ENCODE measurements at places on chromosomes 7 and 10. TPM values are rescaled to one million over a fixed set of nuclear protein-coding genes. Genes with fewer than 3 reads are reported as not detected.

DNA sequence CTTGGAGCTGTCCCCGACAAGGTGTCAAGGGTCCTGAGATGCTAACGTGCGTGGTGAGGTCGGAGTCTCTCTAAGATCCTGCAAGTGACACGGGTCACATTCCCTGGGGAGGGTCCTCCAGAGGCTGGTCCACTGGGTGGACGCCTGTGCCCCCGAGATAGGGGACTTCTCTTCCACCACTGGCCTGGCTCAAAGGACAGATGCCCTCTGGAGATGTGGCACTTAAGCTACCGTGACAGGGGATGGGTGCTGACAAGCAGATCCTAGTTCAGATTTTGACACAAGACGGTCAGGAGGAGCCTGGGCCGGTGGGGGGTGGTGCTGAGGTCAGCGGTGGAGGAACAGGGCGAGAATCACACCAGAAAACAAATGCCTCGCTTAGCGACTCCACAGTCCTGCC lies 178.0 kb downstream of the ADARB2 start:
- no peak for DNase-seq

C7orf57 gene
- 0.40 TPM for total RNA-seq

DNA sequence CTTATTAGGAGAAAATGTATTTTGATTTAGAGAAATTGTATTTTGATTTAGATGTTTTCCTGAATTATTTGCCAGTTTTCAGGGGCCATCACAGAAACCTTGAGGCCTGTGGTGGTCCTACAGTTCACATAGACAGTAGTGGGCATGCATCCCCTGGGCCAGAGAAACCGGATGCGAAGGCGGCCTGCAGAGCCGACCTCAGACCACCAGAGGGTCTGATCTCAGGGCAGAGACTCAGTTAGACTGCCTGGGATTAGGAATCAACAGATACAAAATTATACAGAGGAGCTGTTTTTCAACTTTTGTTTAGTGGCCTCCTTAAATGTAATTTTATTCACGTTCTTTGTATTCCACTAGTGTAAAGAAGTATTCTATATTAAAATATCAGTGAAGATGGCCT lies 158.4 kb downstream of the PAXIP1 start:
- DNase-seq = no peak

DNA sequence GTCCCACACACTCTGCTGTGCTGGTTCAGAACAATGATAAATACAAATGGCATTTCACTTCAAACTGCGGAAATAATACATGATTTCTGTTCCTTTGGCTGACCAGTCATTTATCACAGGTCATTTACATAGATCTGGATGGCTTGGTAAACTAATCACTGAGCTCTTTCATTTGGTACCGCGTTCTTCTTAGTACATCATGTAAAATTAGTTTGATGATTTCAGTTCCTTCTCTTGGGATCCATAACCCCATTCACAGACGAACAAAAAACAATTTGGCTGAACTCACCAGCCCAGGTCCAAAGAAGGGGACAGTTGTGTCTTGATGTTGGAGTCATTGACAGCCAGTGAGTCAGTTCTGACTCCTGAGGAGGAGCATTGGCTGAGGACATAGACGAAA lies 689.8 kb downstream of the INHBA start:
- no peak for DNase-seq

- DNase-seq = no peak
These were observed 646.3 kb upstream of the DPP6 start for GRCh38 chr7:153405704-153406485.

DNA sequence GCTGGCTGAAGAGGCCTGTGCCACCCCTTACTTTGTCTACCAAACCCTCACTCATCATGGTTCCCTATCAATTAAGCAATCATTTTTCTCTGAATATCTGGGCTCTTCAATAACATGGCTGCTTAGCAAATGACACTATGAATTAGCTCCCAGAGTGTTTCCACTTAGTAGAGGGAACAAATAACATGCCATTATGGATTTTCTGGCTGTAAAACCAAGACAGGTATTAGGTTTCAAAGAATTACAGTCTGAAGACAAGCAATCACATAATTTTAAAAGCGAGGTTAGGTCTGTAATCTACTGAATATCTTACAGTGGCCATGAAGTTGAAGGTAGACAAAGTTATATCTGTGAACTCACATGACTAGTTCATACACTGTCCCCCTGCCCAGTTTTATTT lies 220.8 kb upstream of the PHYHIPL start:
- no peak for DNase-seq

DNA sequence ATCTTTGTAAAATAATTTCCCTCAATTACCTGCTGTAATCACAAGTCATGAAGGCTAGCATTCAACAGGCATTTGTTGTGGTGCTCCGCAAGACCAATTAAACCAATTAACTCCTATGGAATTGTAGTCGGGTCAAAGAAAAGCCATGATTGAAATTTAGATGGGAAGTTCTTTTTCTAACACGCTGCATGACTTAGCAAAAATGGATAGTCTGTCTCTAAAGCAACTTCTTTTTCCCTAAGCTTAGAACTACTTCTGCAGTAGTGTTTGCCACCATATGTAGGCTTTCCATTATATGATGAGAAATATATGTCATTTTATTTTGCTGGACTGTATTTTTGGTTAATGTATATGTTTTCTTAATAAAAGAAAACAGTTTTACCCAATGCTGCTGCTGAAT lies 119.1 kb downstream of the TSPAN12 start:
- DNase-seq = no peak

GRCh38 chr10:22308390-22308789 lies 7.8 kb upstream of the COMMD3 start:
- DNase-seq = no peak

- DNase-seq = no peak
These were observed at the start of gene SEMA3E for GRCh38 chr7:83648464-83649241. Gene SEMA3E, minus strand, starts transcription at chr7:83649139.

GRCh38 chr10:35643151-35644049 lies 1.3 kb upstream of the FZD8 start:
- DNase-seq = peak; percentile 43

BEND7 gene
- not detected for total RNA-seq

GRCh38 chr10:42367532-42368230 lies 270.7 kb downstream of the ZNF33B start:
- no peak for DNase-seq

GRCh38 chr7:132656846-132657776 lies 80.8 kb upstream of the PLXNA4 start:
- no peak for DNase-seq

FANK1 gene
- total RNA-seq = 0.96 TPM

DNA sequence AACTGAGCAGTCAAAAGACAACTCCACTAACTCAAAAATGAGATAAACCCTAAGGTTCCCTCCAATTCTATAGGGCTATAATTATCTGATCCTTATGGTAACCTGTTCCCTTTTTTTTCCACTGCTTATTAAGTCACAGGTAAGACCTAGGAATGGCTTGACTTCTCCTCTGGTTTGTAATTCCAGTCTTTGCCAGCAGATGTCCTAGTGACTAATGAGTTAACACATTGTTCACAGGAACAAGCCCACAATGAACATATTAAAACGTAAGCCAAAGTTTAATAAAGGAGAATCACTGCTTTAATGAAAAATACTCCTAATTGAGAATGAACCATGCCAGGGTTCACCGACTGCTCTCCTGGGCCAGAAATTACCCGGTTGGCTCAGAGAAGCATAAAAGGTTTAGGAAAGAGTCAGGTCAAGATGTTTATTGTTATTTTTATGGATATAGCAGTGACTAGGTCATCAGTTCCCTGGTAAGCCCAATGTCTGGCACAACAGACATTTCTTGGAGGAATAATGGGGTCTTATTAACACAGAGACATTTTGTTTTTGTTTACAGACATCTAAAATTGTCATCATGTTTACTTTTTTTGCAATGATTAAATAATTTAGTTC lies 120.1 kb downstream of the ELAPOR2 start:
- DNase-seq = no peak

- DNase-seq = no peak
These were observed 596.0 kb upstream of the MGMT start for GRCh38 chr10:128870830-128871597.

DNA sequence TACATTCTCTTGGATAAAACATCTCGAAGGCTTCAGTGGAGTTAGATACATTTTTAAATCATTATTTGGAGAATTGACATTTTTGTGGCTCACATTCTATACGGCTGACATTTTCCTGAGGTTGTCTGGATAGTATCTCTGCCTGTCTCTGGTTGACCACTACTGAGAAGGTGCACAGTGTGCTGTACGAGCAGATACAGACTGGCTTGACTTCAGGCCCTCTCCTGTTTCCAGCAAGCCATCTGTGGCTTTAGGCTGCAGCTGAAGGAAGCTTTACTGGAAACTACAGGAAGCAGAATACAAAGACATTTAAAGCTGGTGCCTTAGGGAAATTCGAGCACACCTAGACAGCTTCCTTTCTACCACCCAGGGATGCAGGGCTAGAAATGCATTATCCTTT lies 39.3 kb upstream of the RSU1 start:
- no peak for DNase-seq

GRCh38 chr7:150503581-150503980 lies 11.1 kb upstream of the GIMAP7 start:
- DNase-seq = no peak

Data from activated naive CD8-positive, alpha-beta T cell treated with anti-CD3 and anti-CD28 coated beads, Interleukin-2, amount 10 ng/mL, durations not matched to agents 7 days and 5 days (primary cell).